ENCODE measurements at places on chromosomes 5 and 9. TPM values are rescaled to one million over a fixed set of nuclear protein-coding genes. Genes with fewer than 3 reads are reported as not detected.

DNA sequence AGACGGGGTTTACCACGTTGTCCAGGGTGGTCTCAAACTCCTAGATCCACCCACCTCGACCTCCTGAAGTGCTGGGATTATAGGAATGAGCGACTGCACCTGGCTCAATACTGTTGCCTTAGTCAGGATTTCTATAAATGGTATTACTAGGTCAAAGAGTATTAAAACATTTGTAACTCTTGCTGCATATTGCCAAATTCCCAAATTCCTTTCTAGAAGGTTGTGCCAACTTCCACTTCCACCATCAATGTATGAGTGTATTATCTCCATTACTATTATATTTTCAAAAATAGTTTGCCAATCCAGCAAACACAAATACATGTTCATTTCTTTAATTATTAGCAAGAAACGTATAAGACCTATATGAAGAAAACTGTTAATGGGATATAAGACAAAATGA is 10.6 kb downstream of the PTGR1 start:
- DNase-seq, result no peak

DNA sequence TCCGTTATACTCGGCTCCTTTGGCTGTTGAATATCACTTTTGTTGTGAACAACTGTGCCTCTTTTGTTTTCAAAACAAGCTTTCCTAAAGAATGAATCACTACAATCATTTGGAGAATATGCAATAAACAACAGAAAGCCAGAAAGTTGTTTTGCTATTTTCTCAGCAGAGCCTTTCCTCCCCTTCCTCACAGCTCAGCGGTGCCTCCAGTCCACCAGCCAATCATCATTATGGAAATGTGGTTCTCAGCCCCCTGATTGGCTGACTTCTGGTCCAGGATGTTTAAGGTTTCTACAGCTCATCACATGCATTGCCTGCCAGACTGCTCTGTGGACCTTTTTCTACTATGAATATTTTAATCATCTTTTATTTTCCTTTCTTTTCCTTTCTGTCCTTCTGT is 9.1 kb upstream of the ZNF608 start:
- no peak for DNase-seq

GRCh38 chr9:70692431-70692830 is 278.0 kb upstream of the KLF9 start:
- no peak for DNase-seq

GRCh38 chr9:106830527-106831150 is 32.3 kb upstream of the ZNF462 start:
- DNase-seq, result no peak

The ADRB2 gene
- 3.0 TPM for polyA plus RNA-seq

The SNCB gene
- 0.38 TPM for polyA plus RNA-seq

All from psoas muscle (tissue), 8 donors.